Stimulated activated CD4-positive, alpha-beta T cell treated with anti-CD3 and anti-CD28 coated beads, Interleukin-15, amount 100 ng/mL, for 48 hours (primary cell): ENCODE measurements at places on chromosomes 3 and 15.

GRCh38 chr3:141411251-141411771 lies 43.0 kb downstream of the ZBTB38 start:
- no peak for DNase-seq

- no peak for DNase-seq
Measured at GRCh38 chr3:191301017-191301416, 28.2 kb upstream of the CCDC50 start.

DNA sequence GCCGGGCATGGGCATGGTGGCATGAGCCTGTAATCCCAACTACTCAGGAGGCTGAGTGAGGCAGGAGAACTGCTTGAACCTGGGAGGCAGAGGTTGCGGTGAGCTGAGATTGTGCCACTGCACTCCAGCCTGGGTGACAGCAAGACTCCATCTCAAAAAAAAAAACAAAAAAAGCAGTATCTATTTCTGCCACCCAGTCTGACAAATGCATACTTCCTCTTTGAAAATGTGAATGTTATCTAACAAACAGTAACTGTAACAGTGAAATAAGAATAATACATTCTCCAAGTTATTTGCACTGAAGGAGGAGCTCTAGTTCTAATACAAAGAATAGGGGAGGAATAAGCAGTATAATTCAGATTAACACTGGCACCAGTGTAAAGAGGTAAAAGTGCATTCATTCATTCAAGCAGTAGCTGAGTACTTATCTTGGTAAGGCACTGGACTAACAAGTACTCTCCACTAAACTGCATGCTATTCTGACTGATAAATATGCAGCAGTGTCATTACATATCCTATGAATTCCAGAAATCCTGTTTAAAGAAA lies 12.9 kb downstream of the VPS13C start:
- DNase-seq, result no peak

- no peak for DNase-seq
Measured at GRCh38 chr3:132721479-132722164, 587 bp downstream of the NPHP3 start.

- no peak for DNase-seq
Measured at GRCh38 chr3:178195824-178196223, 340.4 kb upstream of the KCNMB2 start.

DNA sequence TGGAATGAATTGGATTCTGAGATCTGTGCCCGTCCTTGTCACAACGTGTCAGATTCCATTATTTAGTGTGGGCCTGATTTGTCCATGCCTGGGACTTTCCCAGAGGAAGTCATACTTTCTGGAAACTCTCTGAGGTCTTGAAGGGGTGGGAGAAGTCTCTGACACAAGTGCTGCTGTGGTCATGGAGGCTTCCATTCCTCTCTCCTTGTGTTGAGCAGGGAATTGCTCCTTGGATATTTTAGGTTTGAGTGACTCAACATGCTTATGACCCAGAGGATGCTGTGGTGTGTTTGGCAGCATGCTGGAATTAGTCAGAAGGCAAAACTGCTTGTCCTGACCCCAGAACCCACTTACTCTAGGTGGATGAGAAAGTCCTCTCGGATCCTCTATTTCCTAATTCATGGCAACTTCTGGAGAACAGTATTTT lies 132.1 kb downstream of the LPP start:
- DNase-seq, result no peak
